ENCODE measurements at places on chromosomes 2 and 18.

GRCh38 chr18:80254971-80255500 is 7.7 kb upstream of the PARD6G start:
- no peak for DNase-seq

GRCh38 chr2:51516667-51517066 is 484.7 kb upstream of the NRXN1 start:
- no peak for DNase-seq

DNA sequence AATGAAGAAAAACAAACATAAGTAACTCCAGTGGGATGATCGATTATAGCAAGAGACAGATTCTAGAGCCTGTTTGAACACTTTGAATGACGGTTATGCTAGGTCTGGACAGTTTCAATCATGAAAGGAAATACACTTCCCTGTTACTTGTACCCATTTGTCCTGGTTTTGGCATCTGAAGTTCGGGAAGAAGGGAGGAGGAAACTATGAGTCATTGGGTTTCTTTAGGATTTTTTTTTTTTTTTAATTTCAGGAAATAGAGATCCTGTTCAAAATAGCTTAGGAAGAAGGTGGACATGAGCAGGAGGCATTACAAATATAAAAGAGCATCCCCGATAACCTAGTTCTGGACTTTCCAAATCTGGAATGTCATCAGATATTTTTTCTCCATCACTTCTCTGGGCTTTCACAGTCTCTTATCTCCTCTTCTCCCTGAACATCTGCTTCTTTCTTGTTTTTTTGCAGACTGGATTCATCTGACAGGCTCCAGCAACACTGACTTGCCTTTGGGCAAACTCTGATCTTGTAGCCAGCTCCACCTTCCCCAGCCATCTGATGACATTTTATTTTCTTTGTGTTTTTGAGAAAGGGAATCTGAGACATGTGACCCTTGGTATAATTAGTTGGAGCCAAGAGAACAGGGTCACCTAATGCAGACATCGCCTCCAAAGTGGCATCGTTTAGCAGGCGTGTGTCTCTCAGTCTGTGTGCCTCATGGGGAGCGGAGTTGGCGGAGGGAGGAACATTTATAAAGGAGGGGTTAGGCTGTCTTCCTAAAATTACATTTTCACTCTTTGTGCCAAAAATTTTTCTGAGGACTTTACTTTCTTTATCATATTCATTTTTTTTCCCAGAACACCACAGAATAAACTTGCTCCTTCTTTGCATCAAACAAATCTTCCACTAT is 195.3 kb upstream of the EPHA4 start:
- DNase-seq = no peak

DNA sequence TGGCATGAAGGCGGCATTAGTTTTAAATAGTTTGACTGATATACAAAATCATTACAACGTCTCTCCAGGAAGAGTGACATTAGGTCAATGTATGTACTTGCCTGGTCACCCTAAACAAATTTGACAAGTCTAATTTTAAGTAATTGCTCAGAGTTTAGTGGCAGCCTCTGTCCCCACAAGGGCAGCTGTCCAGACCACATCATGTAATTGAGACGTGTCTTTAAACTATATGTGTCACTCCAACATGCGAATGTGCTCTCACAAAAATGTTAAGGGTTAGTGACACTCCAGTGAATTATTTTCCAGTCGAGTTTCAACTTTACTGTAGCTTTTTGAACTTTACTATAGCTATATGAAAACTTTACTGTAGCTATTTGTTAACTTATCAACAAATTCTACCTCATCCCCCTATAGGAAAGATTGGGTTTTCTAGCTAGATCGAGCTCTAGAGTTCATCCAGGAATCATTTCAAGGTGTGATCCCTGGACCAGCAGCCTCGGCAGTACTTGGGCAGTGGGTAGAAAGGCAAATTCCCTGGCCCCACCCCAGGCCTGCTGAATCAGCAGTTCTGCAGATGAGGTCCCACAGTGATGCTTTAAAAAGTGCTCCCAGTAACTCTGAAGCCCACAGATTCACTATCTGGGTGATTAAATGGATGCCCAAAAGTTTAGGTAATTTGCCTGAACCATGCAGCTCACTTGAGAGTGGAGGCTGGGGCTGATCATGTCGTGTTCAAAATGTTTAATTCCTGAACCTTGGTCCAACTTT is 66.4 kb upstream of the POU3F3 start:
- DNase-seq = no peak

- no peak for DNase-seq
Measured at GRCh38 chr2:43436431-43436830, 159.4 kb downstream of the THADA start.

DNA sequence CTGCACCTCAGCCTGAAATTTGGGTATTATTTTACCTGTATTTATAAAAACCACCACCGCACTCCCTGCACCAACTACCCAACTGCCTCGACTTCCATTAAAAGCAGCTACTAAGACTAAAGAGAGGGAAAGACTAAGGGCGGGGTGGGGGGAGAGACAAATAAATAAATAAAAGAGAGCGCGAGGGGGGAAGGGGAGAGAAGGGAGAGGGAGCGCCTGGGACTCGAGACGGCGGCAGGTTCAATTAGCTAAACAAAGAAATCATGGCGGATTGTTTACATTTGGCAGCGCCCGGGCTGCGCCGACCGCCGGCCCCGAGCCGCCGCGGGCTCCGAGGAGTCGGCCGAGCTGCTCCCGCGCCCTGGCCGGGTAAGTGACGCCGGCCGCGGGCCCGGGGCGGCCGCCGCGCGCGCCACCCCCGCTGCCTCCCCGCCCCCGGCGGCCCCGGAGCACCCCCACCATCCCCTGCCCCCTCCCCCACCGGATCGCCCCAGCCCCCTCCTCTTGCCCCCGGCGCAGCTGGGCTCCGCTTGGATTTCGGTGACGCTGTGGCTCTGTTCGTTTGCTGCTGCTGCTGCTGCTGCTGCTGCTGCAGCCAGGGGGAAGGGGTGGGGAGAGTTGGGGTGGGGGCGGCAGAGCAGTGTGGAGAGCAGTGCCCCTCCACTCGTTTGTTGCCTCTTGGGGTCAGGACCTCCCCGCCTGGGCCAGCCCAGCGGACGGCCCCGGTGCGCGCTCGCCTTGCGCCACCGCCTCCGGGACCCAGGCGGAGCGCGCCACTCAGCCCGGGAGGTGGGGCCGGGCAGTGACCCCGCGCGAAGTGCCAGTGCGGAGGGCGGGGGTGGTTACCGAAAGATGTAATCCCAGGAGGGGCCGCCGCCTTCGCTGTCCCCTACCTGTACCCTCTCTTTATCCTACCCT is 187.2 kb upstream of the FANCL start:
- peak; percentile 73 for DNase-seq

DNA sequence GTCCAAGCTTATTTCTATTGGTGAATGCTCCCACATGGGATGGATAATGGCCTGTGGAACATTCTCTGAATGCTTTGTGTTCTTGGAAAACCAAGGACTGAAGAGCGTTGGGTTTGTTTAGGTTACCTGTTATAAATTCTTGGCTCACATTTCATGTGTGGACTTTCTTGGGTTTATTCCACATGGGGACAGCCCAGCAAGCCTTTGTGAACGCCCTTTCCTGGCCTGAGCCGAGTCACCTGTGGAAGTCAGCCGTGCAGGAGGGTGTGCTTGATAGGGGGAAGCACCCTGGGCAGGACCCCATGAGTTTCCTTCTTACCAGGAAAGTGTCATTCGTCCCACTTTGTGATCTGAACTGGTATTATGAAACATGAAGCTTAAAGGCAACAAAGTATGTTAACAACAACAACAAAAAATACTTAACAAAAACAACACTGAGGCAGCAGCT is 4.1 kb downstream of the RAB31 start:
- no peak for DNase-seq

DNA sequence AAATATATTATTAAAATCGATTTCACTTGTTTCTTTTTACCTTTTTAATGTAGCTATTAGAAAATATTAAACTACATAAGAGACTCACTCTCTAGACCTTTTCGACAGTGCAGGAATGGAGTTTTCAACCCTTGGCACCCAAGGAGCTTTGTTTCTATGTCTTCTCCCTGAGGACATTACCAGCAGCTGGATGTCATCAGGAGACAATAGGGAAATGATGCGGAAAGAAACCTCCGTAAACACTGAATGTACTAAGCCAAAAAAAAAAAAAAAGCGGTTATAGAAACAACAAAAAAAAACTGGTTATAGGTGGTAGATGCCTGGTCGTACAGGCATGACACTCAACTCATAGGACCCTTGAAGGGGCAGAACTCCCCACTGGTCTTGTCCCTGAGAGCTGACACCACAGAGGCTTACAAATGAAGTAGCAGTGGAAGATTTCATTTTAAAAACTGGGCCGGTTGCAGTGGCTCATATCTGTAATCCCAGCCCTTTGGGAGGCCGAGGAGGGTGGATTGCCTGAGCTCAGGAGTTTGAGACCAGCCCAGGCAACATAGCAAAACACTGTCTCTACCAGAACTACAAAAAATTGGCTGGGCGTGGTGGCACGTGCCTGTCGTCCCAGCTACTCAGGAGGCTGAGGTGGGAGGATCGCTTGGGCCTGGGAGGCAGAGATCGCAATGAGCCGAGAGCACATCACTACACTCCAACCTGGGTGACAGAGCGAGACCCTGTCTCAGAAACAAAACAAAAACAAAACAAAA is 23.8 kb downstream of the THAP4 start:
- no peak for DNase-seq

- no peak for DNase-seq
Measured at GRCh38 chr2:106108351-106108750, 85.8 kb downstream of the UXS1 start.

DNA sequence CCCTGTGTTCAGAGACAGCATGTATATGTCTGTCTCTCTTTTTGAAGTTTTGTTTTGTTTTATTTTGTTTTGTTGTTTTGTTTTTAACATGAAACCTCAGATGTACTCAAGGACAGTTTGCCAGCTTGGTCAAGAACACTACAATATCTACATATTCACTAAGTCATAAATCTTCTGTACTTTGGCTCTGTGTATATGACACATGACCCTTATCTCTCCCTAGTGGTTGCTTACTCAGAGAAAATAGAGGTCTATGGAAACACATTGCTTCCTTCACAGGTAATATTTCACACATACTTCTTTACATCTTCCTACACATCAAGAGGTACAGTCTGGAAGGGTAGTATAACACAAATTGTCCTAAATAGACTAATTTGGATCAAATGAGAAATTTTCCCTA is 312.6 kb upstream of the VRK2 start:
- no peak for DNase-seq

- DNase-seq = no peak
Measured at GRCh38 chr18:7325126-7325430, 94.2 kb downstream of the LRRC30 start.

GRCh38 chr2:151374436-151374835 is 17.0 kb downstream of the TNFAIP6 start:
- DNase-seq = no peak

DNA sequence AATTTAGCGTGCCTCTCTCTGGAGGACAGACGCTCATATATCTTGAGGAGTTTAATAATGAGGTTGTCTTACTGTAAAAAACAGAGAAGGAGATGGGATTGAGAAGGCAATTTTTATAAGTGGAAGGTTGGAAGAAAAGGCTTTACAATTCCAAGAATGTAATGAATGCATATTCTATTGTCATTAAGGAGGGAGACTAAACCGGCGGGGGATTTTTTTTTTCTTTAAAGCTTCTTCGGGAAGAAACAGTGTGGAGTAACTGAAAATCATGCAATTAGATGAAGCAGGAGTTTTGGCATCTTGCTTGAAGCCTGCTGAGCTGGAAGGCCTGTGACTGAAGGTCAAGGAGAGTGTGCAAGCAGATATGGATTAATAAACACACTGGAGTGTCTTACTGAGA is 124.4 kb downstream of the HRH4 start:
- DNase-seq = no peak

DNA sequence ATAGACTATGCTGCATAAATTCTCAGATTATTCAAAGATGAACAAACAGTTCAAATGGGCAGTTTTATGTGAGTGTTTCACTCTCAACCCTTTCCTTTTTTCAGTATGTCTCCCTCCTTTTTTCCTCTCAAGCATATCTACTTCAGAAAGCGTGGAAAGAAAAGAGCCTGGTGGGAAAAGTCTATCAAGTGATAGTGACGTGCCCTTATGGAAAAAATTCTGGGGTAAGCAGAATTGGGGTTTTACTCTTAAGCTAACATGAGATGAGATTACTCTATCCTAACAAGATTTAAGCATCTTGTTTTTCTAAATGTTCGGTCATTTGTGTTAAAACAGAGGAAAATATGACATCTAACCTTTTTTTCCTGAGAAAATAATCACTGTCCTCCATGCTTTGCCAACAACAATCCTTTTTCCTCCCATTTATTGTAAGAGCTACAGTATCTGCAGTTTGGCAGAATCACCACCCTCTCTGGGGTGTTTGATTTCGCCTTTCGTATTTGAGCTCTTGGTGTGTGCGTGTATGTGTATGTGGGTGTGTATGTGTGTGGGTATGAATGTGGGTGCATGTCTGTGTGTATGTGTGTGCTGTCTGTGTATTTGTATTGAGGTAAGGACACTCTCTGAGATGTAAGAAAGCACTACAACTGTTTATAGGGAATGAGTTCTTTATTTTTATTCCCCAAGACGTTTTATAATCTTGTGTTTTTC is 143.9 kb upstream of the L3MBTL4 start:
- DNase-seq = no peak

DNA sequence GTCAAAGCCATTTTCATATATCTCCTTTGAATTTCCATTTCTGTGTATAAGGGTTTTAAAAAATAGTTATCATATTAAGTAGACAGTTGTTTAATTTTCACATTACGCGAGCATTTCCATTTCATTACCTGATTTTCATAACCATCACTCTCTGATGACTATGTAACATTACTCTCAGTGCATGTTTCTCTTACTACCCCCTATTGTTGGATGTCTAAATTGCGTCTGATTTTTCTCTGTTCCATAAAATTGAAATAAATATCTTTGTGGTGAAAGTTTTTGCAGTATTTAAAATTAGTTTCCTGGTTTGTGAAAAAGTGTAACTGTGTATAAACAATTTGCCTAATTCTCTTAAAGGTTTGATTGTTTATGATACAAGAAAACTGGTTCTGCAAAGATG is 123.8 kb downstream of the MYO1B start:
- no peak for DNase-seq

- DNase-seq = peak; percentile 85
Measured at GRCh38 chr2:238101891-238102841, 2.0 kb downstream of the ESPNL start.

- DNase-seq = no peak
Measured at GRCh38 chr2:164969909-164970690, 14.8 kb upstream of the SLC38A11 start.

DNA sequence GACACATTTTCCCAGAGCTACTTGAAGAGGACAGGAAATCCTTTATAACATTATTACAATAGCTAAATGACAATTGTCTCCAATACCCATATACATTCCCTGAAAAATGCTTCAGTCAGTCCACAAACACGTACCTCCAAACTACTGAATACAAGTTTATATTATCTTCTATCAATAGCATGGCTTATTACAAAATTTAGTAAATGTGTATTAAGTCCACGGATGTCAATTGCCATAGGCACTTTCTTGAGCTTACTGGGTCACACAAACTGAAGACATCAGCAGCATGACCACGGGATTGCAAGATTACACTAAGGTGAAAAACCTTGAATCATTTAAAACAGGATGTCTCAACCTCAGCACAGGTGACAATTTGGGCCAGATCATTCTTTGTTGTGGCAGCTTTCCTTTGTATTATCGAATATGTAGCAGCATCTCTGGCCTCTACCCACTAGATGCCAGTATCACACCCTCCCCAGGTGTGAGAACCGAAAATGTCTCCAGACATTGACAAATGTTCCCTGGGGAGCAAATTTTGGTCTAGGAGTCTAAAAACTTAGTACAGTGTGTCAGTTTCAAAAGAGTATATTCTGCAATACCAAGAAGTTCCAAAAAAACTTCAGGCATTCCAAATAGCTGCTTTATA is 1.4 kb downstream of the MBD2 start:
- DNase-seq = no peak

Measured in upper lobe of left lung (tissue), 6 donors.